Naive thymus-derived CD8-positive, alpha-beta T cell (primary cell): ENCODE measurements at places on chromosomes 2 and 18.
A peak's percentile ranks its signal among the peaks of the same experiment; 100 is the strongest.

DNA sequence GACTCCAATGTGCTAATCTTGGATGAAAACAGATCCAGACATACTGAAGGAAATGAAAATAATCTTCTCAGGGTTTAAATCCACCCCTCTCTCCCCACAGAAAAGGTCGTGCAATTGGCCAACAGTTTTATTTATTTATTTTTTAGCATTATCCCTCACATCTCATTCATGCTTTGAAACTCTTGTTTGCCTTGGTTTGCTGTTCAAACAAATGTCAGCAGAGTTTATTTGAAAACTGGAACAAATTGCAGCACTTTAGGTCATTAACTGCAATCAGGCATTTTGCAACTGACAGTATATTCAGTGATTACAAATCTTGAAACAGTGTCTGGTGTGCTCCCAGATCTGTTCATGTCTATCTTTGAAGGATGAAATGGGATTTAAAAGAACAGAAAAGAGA lies 220.6 kb downstream of the SLC4A10 start:
- no peak for DNase-seq
- H3K36me3 ChIP-seq: no peaks in the 10 kb centered on the region

DNA sequence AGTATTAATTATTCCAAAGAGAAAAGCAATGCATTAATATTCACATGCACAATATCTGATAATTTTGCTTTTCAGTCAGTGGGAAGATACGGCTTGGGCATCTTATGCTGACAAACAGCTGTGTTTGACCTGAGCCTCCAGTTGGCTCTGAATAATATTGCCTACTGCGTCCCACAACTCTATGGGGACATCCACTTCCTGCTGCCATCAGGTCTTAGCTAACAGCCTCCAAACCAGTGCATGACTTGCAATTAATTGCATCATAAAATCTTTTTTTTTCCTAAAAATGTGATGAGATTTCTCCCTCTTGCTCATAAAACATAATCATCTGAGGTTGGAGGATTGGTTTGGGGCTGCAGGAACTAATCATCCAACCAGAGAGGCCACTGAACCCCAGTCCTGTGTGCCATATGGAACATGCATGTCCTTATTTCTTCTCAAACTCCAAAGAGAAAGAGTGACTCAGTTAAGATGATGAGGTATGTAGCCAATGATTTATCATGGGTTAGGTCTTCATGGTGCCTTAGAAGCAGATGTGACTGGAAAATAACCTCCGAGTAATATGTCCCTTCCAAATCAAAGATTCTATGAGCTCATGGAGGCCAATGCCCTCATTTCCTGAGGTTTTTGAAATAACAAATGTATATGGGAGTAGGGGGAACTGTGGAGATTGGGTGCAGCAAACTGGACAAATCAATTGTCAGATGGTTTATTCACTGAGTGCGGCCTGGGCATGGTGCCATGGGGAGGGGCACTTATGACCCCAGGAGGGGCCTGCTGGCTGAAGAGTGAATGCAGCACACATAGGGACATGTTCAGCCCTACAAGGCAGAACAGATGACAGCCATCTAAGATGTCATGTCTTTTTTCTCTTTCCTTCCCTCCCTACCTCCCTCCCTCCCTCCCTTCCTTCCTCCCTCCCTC lies 39.4 kb downstream of the EDAR start:
- H3K4me1 ChIP-seq: peaks cover 22% of the 10 kb centered on the region
- H3K4me3 ChIP-seq: no peak overlapping the region
- no peak for DNase-seq
- H3K27me3 ChIP-seq: no peaks in the 10 kb centered on the region
- H3K36me3 ChIP-seq: peaks cover 47% of the 10 kb centered on the region

DNA sequence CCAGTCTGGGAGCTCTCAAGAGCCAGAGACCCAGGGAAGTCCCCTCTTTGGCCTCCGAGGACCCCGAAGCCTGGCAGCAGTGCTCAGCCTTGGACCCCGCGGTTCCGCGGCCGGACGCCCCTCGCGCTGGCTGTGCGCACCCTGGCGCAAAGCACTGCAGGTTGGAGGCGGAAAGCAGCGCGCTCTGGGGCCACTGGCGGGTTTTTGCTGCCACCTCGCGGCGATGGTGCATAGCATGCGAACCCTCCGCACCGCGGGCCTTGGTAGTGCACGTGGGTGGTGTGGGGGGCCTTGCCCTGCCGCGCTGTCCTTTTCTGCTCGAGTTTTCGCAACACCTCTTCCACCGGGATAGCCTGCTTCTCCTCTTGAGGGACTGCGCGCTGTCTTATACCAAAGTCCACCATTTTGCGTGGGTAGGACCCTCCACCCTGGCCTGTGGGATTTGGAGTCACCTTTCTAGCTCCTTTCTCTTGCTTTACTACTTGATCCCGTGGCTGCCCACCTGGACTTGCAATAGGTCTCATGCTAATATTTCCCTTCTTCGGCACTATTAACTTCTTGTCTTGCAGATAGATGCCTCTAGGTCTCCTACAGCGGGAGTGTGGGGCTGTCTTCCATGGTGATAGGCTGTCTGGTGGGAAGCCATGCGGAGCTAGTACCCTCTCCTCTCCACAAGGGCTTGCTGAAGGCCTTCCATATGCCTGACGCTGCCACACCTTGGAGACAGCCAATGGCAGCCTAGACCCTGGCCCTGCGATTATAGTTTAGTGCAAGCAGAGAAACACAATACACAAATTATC lies 14.3 kb downstream of the SIX3 start:
- H3K4me3 ChIP-seq: peak overlapping the region; percentile 64
- no peak overlapping the region for H3K27ac ChIP-seq
- DNase-seq: peak; percentile 65
- peaks cover 59% of the 10 kb centered on the region for H3K27me3 ChIP-seq

DNA sequence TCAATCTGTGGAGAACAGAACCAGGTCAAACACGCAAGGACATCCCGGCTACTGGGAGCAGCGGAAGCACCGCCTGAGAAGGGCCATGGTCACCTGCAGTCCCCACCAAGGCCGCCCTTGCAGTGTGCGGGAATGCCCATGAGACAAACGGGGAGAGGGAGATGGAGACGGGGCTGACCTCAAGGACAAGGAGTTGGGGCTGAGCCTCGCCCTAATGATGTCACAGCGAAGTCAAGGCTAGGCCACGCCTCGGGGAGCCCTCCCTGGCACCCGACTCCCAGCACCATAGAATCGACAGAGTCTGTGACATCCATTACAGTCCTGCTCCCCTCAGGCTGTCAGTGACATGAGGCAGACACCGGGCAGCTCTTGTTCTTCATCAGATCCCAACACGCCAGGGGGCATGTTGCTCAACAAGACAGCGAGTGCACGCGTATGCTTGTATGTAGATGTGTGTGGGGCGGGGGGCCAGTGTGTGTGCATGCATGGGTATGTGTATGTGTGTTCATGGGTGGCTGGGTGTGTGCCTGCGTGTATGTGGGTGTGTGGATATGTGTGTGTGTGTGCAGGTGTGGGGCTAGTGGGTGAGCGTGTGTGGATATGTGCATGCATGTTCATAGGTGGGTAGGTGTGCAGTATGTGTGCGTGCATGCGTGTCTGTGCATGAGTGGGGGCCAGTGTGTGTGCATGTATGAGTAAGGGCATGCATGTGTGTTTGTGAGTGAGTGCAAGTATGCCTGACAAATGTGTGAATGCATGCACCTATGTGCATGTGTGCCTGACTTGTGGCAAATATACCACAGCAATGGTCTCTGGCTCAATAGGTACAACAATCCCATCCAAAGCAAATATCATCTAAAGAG lies 57.0 kb downstream of the ANKMY1 start:
- no peaks in the 10 kb centered on the region for H3K4me1 ChIP-seq
- H3K27ac ChIP-seq: no peak overlapping the region
- DNase-seq: no peak
- H3K4me3 ChIP-seq: no peak overlapping the region
- H3K27me3 ChIP-seq: no peaks in the 10 kb centered on the region

- DNase-seq: no peak
- H3K27ac ChIP-seq: no peak overlapping the region
- H3K4me3 ChIP-seq: no peak overlapping the region
- no peaks in the 10 kb centered on the region for H3K36me3 ChIP-seq
- H3K4me1 ChIP-seq: no peaks in the 10 kb centered on the region
Observed at GRCh38 chr2:224393157-224393872, 8.6 kb downstream of the FAM124B start.

DNA sequence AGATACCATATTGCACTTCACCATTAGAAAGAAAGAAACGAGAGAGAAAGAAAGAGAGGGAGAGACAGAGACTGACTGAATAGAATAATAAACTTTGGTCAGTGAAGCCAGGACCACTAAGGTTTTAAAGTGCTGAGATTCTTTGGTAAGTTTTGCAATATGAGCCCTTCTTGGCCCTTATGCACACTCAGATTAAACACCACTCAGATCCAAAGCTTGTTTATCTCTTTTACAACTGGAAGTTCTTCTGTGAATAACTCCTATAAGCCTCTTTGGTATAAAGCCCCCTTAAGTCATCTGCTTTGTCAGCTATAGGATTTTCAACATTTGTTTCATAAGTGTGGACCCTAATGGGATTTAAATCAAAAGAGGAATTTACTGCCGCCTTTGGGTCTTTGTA lies 40.8 kb downstream of the PID1 start:
- H3K4me3 ChIP-seq: no peak overlapping the region
- DNase-seq: no peak
- no peaks in the 10 kb centered on the region for H3K4me1 ChIP-seq
- H3K27ac ChIP-seq: no peak overlapping the region
- no peaks in the 10 kb centered on the region for H3K36me3 ChIP-seq

DNA sequence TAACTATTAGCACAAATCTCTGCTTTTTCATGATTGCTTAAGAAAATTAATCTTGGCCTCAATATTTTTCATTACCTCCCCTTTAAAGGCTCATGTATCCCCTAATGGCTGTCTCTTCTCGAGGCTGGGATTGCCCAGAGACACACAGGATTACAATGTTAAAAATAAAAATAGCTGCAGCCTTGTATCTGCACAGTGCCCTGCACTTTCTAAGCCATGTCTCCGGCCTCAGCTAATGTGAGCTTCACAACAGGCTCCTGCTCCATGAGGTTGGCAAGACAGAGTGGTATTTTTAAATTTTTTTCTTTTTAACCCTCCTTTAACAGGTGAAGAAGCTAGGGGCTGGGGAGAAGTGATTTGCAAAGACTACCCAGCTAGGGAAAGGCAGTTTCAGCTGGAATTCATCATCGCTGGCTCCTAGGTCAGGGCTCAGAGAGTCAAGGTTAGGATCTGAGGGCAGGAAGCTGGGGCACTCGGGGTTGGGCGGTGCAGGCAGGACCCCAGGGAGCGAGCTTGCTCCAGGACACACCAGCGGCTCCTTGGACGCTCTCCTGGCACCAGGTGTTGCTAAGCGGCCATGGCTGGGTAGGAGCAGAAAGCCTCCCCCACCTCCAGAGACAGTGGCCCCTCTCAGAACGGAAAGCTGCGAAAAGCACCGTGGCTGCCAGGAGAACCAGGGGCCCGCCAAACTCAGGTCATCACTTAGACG lies 135.6 kb downstream of the SMAD2 start:
- H3K4me3 ChIP-seq: no peak overlapping the region
- no peak for DNase-seq
- H3K27me3 ChIP-seq: peaks cover 11% of the 10 kb centered on the region
- no peaks in the 10 kb centered on the region for H3K36me3 ChIP-seq
- H3K4me1 ChIP-seq: no peaks in the 10 kb centered on the region

DNA sequence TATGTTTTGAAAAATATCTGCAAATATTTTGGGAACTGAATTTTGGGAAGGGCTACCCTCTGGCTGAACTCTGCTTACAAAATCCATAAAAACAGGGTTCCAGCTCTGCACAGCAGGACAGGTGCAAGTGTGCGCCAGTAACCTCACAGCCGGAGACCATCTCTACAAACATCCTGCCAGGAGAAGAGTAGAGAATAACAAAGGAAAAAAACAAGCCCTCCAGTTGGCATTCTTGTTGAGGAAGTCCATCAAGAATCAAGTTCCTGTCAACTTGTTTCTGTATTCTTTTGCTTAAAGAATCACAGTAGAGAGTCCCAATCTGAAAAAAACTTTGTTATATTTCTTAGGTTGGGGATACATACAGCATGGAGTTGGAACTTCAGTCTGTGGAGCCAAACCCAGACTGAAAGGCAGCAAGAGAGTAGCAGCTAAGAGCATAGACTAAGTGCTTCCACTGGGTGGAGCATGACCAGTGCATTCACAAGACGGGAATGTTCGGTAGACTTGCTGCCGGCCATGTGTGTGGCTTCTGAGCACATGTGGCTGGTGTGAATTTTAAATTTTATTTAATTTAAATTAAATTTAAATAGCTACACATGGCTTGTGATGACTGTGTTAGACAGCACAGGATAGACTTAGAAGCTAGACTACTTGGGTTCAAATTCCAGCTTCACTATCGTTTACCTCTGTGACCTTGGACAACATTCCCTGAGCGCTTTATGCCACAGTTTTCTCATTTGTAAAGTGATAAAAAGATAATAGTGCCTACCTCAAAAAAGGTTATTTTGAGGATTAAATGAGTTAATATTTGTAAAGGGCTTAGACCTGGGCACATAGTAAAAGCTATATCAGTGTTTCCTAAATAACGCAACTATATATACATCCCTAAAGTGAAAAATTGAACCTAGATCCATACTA lies 41.9 kb downstream of the SPTBN1 start:
- no peak overlapping the region for H3K27ac ChIP-seq
- no peaks in the 10 kb centered on the region for H3K36me3 ChIP-seq
- no peak for DNase-seq
- no peaks in the 10 kb centered on the region for H3K4me1 ChIP-seq
